ENCODE measurements at places on chromosomes 3 and 15.
A peak's percentile ranks its signal among the peaks of the same experiment; 100 is the strongest.

DNA sequence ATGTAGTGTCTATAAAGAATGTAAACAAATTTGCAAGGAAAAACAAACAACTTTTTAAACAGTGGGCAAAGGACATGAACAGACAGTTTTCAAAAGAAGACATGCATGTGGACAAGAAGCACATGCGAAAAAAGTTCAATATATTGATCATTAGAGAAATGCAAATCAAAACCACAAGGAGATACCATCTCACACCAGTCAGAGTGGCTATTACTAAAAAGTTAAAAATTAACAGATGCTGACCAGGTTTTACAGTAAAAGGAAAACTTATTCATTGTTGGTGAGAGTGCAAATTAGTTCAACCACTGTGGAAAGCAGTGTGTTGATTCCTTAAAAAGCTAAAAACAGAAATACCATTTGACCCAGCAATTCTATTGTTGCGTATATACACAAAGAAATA is 47.1 kb upstream of the LSAMP start:
- no peak for DNase-seq

DNA sequence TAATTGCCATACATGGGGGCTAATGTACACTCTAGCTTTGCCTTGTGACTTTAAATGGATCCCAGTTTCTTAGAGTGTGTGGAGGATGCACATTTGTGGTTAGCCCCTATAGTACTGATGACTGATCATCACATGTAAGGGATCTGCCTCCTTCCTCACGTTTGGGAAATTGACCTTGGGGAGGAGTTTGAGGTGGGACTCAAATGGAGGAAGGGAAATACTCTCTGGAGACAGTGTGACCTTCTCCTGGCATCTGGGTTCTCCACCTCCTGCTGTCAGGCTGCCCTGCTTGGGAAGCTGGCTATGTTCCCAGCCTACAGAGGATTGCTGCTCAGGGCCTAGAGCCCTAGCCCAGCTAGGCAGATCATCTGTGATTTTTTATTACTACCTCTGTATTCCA is 48.7 kb downstream of the PPM1L start:
- DNase-seq: no peak

DNA sequence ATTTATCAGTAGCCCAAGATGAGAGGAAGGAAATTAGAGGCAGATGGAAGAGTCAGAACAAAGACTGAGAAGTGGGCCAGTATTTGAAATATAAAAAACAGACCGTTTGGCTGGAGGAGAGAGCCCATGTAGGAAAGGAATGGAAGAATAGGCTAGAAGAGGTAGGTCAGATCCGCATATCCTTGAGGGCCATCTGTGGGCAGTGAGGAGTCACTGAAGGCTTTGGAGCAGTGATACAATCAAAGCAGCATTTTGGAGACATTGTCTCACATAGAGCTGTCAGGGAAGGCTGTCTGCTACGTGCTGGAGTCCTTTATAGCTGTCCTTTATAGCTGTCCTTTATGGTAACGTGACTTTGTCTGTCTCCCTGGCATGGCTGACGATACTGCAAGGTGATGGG is 92.0 kb upstream of the VEPH1 start:
- no peak for DNase-seq

GRCh38 chr3:47664519-47664918 is 85.9 kb upstream of the CSPG5 start:
- DNase-seq: no peak

- no peak for DNase-seq
Measured at GRCh38 chr15:77808075-77808474, 175.4 kb upstream of the LINGO1 start.

GRCh38 chr3:140536926-140537726 is 140.7 kb upstream of the TRIM42 start:
- no peak for DNase-seq

GRCh38 chr3:126832933-126833332 is 128.9 kb downstream of the CHCHD6 start:
- no peak for DNase-seq

DNA sequence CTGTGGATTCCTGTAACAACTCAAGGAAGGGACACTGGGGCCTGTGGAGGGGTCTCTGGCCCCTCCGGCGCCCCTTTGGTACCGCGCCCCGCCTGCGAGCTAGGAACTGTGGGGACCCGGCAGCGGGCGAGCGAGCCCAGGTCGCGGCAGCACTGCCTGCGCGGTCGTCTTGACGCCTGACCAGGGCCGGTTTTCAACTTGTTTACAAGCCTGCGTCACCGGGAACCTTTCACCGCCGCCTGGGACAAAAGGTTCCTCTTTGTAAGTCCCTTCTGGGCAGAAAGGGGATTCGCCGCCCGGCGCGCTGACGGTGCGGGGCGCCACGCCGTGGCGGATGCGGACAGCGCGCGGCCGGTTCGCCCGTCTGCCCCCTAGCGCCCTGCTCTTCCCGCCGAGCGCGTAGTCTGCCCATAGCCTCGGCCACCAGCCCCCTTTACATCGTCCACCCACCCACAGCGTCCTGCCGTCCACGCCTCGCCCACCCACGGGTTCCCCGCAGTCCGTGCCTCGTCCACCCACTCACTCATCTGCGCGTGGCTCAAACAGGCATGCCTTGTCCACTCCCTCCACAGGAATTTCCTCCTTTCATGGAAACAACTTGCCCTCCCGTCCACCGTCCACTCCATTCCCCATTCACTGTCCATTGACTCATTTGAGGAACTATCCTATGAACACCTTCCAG is 5.5 kb upstream of the CFAP100 start:
- peak; percentile 12 for DNase-seq

GRCh38 chr15:48996276-48996675 is 32.6 kb upstream of the SHC4 start:
- no peak for DNase-seq

GRCh38 chr3:25465266-25465860 is 37.3 kb downstream of the RARB start:
- no peak for DNase-seq

- DNase-seq: no peak
Measured at GRCh38 chr15:92033314-92033713, 179.8 kb downstream of the SLCO3A1 start.
